ENCODE measurements at places on chromosomes 2 and 18. TPM values are rescaled to one million over a fixed set of nuclear protein-coding genes. Genes with fewer than 3 reads are reported as not detected.
A peak's percentile ranks its signal among the peaks of the same experiment; 100 is the strongest.

GRCh38 chr18:78069784-78070664 is 820.4 kb downstream of the GALR1 start:
- H3K27ac ChIP-seq: no peak overlapping the region
- no peak overlapping the region for H3K4me3 ChIP-seq
- no peaks in the 10 kb centered on the region for H3K36me3 ChIP-seq
- H3K27me3 ChIP-seq: peaks cover 9% of the 10 kb centered on the region
- DNase-seq: no peak
- H3K4me1 ChIP-seq: no peaks in the 10 kb centered on the region

- peaks cover 2% of the 10 kb centered on the region for H3K36me3 ChIP-seq
- peaks cover 35% of the 10 kb centered on the region for H3K4me1 ChIP-seq
- no peak overlapping the region for H3K27ac ChIP-seq
- no peak for DNase-seq
Observed at GRCh38 chr18:58538604-58539386, 90.1 kb downstream of the ALPK2 start.

GRCh38 chr2:197871780-197872456 is 67.5 kb downstream of the PLCL1 start:
- H3K36me3 ChIP-seq: no peaks in the 10 kb centered on the region
- H3K4me3 ChIP-seq: no peak overlapping the region
- DNase-seq: no peak
- no peaks in the 10 kb centered on the region for H3K27me3 ChIP-seq
- peaks cover 11% of the 10 kb centered on the region for H3K4me1 ChIP-seq
- no peak overlapping the region for H3K27ac ChIP-seq

DNA sequence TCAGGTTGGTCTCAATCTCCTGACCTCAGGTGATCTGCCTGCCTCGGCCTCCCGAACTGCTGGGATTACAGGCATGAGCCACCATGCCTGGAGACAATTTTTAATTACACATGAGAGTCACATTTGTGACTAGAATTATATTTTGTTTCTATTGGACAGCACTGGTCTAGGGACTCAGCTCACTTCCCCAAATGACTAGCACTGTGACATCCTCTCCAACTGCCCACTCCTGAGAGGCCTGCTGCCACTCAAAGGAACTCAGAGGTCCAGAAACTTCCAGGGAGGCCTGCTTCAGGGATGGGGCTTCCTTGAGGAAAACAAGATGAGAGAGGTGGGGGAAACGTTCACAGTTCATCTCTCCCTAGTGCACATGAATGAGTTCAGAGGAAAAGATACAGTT is 29.5 kb downstream of the TMEM163 start:
- no peak overlapping the region for H3K4me3 ChIP-seq
- no peak for DNase-seq
- H3K27ac ChIP-seq: no peak overlapping the region
- no peaks in the 10 kb centered on the region for H3K36me3 ChIP-seq
- H3K4me1 ChIP-seq: no peaks in the 10 kb centered on the region

DNA sequence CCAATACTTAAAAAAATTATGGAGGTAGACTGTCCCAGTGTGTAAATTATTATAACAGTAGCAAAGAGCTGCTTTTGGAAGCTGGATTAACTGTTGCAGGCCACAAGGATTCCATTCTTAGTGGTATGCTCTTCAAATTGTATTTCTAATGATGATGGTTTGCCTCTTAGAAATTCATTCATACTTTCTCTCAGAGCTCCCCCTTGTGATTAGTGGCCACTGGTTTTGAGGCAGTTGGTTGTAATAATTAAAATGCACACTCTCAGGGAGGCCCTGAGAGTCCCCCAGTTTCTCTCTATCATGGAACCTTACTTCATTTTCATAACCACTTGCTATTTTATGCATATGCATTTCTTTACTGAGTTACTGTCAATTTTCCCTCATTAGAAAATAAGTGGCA is 122.5 kb downstream of the PLA2R1 start:
- peaks cover 3% of the 10 kb centered on the region for H3K4me1 ChIP-seq
- H3K27me3 ChIP-seq: peaks cover 5% of the 10 kb centered on the region
- no peak overlapping the region for H3K4me3 ChIP-seq
- DNase-seq: no peak
- no peak overlapping the region for H3K27ac ChIP-seq

DNA sequence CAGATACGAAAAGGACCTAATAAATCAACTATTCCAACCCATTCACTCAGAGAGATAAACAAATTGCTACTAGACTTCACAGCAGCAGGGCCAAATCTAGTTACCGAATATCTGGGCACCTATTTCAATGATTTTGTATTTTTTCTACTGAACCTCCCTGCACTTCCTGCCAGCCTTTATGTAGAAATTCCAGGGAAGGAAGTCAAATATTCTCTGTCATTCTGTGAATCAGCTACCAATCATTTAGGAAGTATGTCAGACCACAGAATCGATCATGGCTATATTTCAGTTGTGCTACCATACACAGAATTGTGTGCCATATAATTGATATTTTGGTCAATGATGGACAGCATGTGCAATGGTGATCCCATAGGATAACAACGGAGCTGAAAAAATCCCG is 109.6 kb upstream of the SPOPL start:
- no peak for DNase-seq
- no peaks in the 10 kb centered on the region for H3K36me3 ChIP-seq
- H3K4me1 ChIP-seq: no peaks in the 10 kb centered on the region
- H3K4me3 ChIP-seq: no peak overlapping the region
- H3K27ac ChIP-seq: no peak overlapping the region

GRCh38 chr2:210842896-210843295 is 286.5 kb downstream of the CPS1 start:
- H3K4me1 ChIP-seq: no peaks in the 10 kb centered on the region
- H3K27me3 ChIP-seq: no peaks in the 10 kb centered on the region

- no peak overlapping the region for H3K4me3 ChIP-seq
- no peak for DNase-seq
- H3K27ac ChIP-seq: no peak overlapping the region
- H3K27me3 ChIP-seq: peaks cover 3% of the 10 kb centered on the region
- H3K4me1 ChIP-seq: peaks cover 18% of the 10 kb centered on the region
- peaks cover 3% of the 10 kb centered on the region for H3K36me3 ChIP-seq
Observed at GRCh38 chr2:147549054-147549453, 295.8 kb upstream of the ACVR2A start.

Gene SCG2
- total RNA-seq: not detected

GRCh38 chr18:33673689-33674088 is 95.7 kb downstream of the ASXL3 start:
- no peak overlapping the region for H3K27ac ChIP-seq
- H3K4me3 ChIP-seq: no peak overlapping the region
- DNase-seq: no peak
- H3K36me3 ChIP-seq: no peaks in the 10 kb centered on the region

GRCh38 chr2:85684380-85684779 is 9.8 kb upstream of the GNLY start:
- H3K36me3 ChIP-seq: no peaks in the 10 kb centered on the region
- H3K27me3 ChIP-seq: peaks cover 24% of the 10 kb centered on the region
- DNase-seq: no peak
- peaks cover 16% of the 10 kb centered on the region for H3K4me1 ChIP-seq
- no peak overlapping the region for H3K4me3 ChIP-seq

Gene ACADL
- total RNA-seq: not detected

DNA sequence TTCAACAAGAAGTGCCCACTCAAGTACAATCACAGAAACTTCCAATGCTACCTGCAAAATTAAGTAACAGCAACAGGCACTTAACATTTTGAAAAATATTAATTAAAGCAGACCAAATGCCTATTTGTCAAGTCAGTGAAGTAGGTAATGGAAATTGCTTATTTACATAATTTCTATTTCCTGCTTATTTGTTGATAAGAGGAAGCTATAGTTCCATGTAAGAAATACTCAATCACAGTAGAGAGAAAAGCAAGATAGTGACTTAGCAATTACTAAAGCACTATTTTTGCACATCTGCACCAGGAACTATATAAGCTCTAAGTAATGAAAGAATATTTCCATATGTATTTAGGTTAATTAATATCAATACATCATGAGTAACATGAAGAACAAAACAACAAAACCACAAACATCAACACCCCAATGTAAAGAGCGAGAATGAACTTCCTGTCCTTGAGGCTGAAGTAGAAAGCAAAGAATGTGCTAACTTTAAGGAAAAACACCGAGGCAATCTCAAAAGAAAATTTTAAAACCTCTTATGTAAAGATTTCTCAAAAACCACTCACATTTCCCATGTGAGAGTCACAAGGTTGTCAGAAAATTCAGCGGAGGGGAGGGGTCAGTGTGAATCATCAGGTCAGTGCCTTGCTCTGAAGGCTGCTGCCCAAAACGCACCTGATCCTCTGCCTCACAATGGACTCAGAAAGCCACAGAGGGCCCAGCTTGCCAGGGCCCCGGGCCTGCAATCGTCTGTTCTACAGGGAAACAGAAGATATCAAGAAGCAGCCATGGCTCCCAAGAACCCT is 12.5 kb downstream of the NPC1 start:
- peaks cover 26% of the 10 kb centered on the region for H3K36me3 ChIP-seq
- H3K27ac ChIP-seq: peak overlapping the region; percentile 73
- peaks cover 24% of the 10 kb centered on the region for H3K4me1 ChIP-seq

Gene CFC1
- not detected for total RNA-seq

DNA sequence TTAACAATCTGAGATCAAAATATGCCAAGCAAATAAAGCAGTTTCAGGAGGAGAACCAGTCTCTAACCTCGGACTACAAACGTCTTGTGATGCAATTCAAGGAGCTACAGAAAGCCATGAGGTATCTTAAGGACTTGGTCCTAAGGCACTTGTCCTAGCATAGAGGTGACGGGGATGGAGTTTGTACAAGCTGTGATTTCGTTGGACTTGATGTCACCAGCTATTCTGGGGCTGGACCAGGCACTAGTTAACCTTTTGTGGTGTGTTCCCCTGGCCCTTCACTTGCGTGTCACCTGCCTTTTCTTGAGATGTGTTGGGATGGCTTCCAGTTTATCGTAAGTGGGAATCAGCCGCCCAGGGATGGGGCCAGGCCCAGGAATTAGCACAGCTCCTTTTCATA is 33.7 kb downstream of the OTOF start:
- no peak for DNase-seq
- no peak overlapping the region for H3K4me3 ChIP-seq

DNA sequence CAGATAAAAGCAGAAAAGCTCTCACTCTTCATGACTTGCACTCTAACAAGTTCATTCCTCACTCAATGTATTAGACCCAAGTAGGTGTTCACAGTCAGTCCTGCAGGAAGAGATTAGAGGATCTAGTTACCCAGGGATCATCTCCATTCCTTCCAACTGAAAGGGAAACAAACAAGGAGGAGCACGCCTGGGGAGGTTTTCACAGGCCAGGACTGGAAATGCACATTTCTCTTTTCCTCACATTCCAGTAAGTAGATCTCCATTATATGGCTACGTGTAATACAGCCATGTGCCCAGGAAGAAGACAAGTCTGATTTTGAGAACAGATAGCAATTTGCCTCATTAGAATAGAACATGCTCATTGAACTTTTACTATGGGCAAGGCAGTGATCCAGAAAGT is 1132.2 kb upstream of the FAM98A start:
- H3K4me1 ChIP-seq: no peaks in the 10 kb centered on the region
- no peaks in the 10 kb centered on the region for H3K36me3 ChIP-seq
- H3K4me3 ChIP-seq: no peak overlapping the region
- DNase-seq: no peak
- H3K27ac ChIP-seq: no peak overlapping the region

GRCh38 chr2:164512871-164513270 is 108.4 kb downstream of the GRB14 start:
- H3K4me3 ChIP-seq: no peak overlapping the region
- H3K27ac ChIP-seq: no peak overlapping the region
- H3K36me3 ChIP-seq: no peaks in the 10 kb centered on the region
- H3K4me1 ChIP-seq: no peaks in the 10 kb centered on the region
- no peaks in the 10 kb centered on the region for H3K27me3 ChIP-seq

GRCh38 chr2:41716497-41716896 is 331.3 kb upstream of the PKDCC start:
- H3K4me3 ChIP-seq: no peak overlapping the region
- peaks cover 11% of the 10 kb centered on the region for H3K4me1 ChIP-seq
- peaks cover 5% of the 10 kb centered on the region for H3K36me3 ChIP-seq
- peaks cover 3% of the 10 kb centered on the region for H3K27me3 ChIP-seq

DNA sequence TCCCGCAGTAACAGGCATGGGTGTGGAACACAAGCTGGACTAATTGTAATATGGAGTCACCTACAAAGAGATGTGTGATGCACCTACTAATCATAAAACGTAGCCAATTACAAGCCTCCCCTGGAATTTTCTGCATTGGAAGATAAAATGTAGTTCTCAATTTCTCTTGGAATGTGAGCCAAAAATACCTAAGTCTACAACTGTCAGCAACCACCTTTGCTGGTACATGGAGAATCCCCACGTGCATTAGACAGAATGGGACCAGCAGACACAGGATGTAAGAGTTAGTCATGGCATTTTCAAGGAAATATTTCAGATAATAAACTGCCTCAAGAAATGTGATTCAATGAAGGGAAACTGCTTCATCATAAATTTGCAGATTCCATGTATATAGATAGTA is 85.6 kb upstream of the DCC start:
- H3K27ac ChIP-seq: no peak overlapping the region
- H3K4me3 ChIP-seq: no peak overlapping the region
- no peaks in the 10 kb centered on the region for H3K4me1 ChIP-seq
- no peaks in the 10 kb centered on the region for H3K36me3 ChIP-seq

Gene POTEJ
- not detected for total RNA-seq

- no peak overlapping the region for H3K4me3 ChIP-seq
- no peak overlapping the region for H3K27ac ChIP-seq
- no peaks in the 10 kb centered on the region for H3K4me1 ChIP-seq
Observed at GRCh38 chr2:170022692-170023091, 155.3 kb upstream of the MYO3B start.

Gene PARD3B
- total RNA-seq: 1.0 TPM

- DNase-seq: no peak
- H3K36me3 ChIP-seq: no peaks in the 10 kb centered on the region
- H3K4me3 ChIP-seq: no peak overlapping the region
- H3K27ac ChIP-seq: no peak overlapping the region
- H3K4me1 ChIP-seq: no peaks in the 10 kb centered on the region
Observed at GRCh38 chr2:31107591-31108300, 30.5 kb downstream of the GALNT14 start.

Gene MARCO
- not detected for total RNA-seq

DNA sequence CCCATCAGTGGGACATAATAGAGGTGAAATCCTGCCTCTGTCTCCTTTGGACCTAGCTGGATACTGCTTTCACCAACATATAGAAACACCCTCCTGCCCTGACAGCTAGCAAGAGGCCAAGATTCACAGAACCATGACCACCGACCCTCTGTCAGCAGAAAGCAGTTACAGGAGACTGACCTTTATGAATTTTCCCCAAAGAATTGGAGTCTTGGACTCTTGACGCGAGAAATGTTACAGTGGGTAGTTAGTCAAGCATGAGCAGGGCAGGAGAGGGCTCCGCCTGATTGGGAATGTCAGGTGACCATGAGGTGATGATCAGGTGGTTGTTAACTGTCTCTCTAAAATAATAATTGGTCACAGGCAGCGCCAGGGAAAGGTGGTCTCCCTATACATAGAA is 1002.3 kb downstream of the TDRD15 start:
- H3K4me1 ChIP-seq: no peaks in the 10 kb centered on the region
- H3K4me3 ChIP-seq: no peak overlapping the region
- no peak overlapping the region for H3K27ac ChIP-seq

Gene NPHP1
- total RNA-seq: 0.43 TPM

- DNase-seq: no peak
- H3K4me1 ChIP-seq: no peaks in the 10 kb centered on the region
- no peak overlapping the region for H3K27ac ChIP-seq
- no peak overlapping the region for H3K4me3 ChIP-seq
- no peaks in the 10 kb centered on the region for H3K36me3 ChIP-seq
- H3K27me3 ChIP-seq: no peaks in the 10 kb centered on the region
Observed at GRCh38 chr2:59390581-59390980, 1149.5 kb upstream of the FANCL start.

Gene BIRC6
- 125 TPM for total RNA-seq

- H3K36me3 ChIP-seq: no peaks in the 10 kb centered on the region
- peaks cover 13% of the 10 kb centered on the region for H3K27me3 ChIP-seq
- H3K4me1 ChIP-seq: peaks cover 8% of the 10 kb centered on the region
- no peak for DNase-seq
Observed at GRCh38 chr2:98121149-98121548, 34.2 kb downstream of the VWA3B start.
